HuH-7 (cell line): ENCODE measurements at places on chromosomes 1 and 21.

DNA sequence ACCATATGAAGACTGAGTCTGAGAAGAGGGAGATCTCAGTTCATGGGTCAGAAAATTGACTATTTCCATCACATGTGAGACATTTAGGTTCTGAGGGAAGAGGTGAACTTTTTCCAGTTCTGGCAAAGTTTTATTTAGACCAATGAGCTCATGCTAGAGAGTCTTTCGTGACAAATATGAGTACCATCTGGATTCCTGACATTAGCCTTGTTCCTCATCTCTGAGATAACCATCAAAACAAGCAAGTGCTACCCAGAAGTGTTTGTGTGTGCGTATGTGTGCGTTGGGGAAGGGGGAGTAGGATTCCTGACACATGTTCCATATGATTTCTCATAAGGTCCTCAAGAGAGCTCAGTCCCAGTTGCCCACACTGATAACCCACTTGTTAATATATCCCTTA, 120.6 kb downstream of the FASLG start:
- DNase-seq = no peak

GRCh38 chr1:110017792-110018191, 16.6 kb upstream of the STRIP1 start:
- no peak for DNase-seq

GRCh38 chr1:55869065-55869464, 653.9 kb upstream of the USP24 start:
- no peak for DNase-seq

GRCh38 chr21:42721341-42721824, 68.0 kb downstream of the PDE9A start:
- DNase-seq = peak; percentile 32

- DNase-seq = peak; percentile 29
These were observed 182.9 kb upstream of the KCND3 start for GRCh38 chr1:112172294-112172882.

DNA sequence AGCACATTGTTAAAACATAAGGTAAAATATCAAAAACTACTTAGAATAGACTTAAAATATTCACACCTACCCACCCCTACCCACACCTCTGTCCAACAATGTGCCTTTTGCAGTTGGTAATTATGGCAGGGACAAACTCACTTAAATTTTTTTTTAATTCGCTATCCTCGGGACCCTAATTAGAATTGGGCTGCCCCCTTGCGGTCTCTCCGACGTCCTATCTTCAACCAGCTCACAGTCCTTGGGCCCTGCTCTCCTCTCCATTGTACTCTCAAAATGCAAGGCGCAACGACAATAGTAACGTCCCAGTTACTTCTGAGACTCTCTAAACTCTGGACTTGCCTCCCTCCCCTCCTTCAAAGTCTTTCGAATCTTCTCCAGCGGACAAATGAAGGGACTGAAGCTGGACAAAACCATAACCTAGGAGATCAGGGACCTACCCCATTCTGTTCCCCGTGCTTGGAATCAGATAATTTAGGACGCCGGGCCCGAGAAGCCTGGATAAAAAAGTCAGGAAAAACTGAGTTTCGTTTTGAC, 1.1 kb upstream of the CIART start:
- no peak for DNase-seq

- DNase-seq = no peak
These were observed 9.6 kb downstream of the ARHGEF16 start for GRCh38 chr1:3463891-3464648.

DNA sequence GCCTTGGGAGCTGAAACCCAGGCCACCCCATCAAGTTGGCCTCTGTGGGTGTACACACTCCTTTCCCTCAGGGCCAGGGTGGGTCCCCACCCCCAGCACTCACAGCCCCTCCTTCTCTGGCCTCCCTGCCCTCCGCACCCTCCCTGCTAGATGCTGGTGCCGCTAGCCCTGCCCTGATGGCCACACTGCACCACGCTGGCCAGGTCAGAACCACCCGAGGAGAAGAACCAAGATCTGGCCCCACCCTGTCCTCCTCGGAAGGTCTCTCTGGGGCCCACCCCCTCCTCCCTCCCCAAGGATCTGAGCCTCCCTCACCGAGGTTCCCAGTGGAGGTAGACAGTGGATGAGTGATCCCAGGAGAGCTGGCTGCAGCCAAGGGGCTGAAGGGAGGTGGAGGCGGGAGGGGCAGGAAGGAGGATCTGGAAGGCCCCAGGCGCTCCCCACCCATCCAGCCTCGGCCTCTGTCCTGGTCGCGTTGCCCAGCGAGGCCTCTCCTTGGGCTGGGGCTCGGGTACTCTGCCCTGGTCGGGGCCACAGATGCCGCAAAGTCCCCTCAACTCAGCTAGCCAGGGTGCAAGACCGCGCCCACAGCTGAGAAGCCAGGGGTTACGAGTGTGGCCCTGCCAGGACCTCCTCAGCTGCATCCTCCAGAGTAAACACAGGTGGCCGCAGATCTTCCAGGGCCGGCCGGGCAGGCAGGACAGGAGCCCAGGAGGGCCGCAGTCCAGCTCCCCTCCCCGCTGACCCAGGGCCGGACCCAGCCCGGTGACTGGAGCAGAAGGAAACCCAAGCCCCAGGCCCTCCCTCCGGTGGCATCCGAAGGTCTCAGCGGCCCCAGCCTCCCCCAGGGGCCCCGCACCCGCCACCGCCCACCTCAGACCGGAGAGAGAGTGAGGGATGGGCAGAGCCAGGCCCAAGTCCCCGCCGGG, 5.2 kb downstream of the B3GALT6 start:
- peak; percentile 59 for DNase-seq
